ENCODE measurements at places on chromosomes 3 and 15. TPM values are rescaled to one million over a fixed set of nuclear protein-coding genes. Genes with fewer than 3 reads are reported as not detected.

Gene P2RY12
- not detected for polyA plus RNA-seq

Gene ENTPD3
- polyA plus RNA-seq, result 2.8 TPM

Gene MB21D2
- 39.0 TPM for polyA plus RNA-seq

Gene MKRN2OS
- polyA plus RNA-seq, result 0.36 TPM

Gene MUC13
- not detected for polyA plus RNA-seq

Gene GABRR3
- polyA plus RNA-seq, result not detected

Gene MRAS
- polyA plus RNA-seq, result 65.7 TPM

Gene TTBK2
- polyA plus RNA-seq, result 15.2 TPM

Gene CCR9
- not detected for polyA plus RNA-seq

Gene EXD1
- 0.40 TPM for polyA plus RNA-seq

Gene SLC9C1
- polyA plus RNA-seq, result not detected

Data from neural cell (in vitro differentiated cells).